ENCODE measurements at places on chromosomes 11 and 22. TPM values are rescaled to one million over a fixed set of nuclear protein-coding genes. Genes with fewer than 3 reads are reported as not detected.

The MUC6 gene
- not detected for total RNA-seq

The SMDT1 gene
- total RNA-seq, result 4.9 TPM

The OR8D1 gene
- not detected for total RNA-seq

The HSPB2 gene
- 2.8 TPM for total RNA-seq

The GLB1L2 gene
- under 0.01 TPM for total RNA-seq

The CCDC81 gene
- total RNA-seq, result 0.66 TPM

DNA sequence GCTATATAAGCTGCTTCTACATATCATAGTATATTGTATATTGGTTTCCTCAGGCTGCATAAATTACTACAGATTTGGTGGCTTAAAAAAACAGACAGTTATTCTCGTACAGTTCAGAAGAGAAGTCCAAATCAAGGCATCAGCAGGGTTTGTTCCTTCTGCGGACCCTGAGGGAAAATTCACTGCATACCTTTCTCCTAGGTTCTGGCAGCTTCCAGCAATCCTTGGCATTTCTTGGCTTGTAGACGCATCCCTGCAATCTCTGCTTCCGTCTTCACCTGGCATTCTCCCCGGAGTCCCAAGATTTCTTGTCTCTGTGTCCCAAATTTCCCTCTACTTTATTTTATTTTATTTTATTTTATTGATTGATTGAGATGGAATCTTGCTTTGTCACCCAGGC lies 142.8 kb downstream of the COMMD9 start:
- H3K4me3 ChIP-seq, result no peak overlapping the region
- no peaks in the 10 kb centered on the region for H3K27me3 ChIP-seq
- H3K27ac ChIP-seq, result no peak overlapping the region
- peak; percentile 43 for DNase-seq
- H3K4me1 ChIP-seq, result peaks cover 14% of the 10 kb centered on the region

GRCh38 chr11:15107730-15108515 lies 6.8 kb upstream of the INSC start:
- peaks cover 18% of the 10 kb centered on the region for H3K4me1 ChIP-seq
- DNase-seq, result peak; percentile 39

- peaks cover 16% of the 10 kb centered on the region for H3K27me3 ChIP-seq
- H3K27ac ChIP-seq, result no peak overlapping the region
- H3K4me1 ChIP-seq, result no peaks in the 10 kb centered on the region
- H3K36me3 ChIP-seq, result no peaks in the 10 kb centered on the region
These were observed 1.0 kb downstream of the SYT12 start for GRCh38 chr11:67023957-67024353.

DNA sequence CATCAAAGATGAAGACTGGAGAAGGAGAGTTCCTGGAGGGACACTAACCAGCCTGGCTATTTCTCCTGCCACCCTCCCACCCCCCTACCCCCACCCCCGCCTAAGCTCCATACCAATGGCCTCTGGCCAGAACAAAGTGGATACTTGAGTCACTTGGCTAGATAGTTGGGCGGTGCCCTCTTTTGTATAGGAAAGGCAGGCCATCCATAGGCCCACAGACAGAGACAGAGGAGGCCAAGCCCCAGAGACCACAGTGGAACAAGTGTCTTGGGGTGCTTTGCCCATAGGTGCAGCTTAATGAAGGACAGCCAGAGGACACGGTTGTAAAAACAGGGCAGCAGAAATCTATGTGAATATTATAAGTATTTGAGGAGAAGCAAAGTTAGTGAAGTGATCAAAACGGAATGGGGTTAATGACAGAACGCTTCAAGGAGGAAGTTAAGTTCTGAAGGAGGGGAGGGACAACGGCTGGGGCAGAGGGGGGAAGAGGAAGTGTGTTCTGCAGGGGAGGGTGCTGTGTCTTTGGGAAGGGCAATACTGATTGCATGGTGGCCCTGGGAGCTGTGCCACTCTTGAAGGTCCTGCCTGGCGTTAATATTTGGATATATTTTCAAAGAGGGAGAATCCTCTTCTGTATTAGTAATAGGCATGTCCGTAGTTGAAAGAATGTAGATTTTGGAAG lies 32.7 kb downstream of the FLI1 start:
- no peak overlapping the region for H3K4me3 ChIP-seq
- H3K27me3 ChIP-seq, result no peaks in the 10 kb centered on the region
- H3K36me3 ChIP-seq, result no peaks in the 10 kb centered on the region
- DNase-seq, result no peak

- peaks cover 3% of the 10 kb centered on the region for H3K4me1 ChIP-seq
- peak overlapping the region; percentile 66 for H3K4me3 ChIP-seq
- peaks cover 6% of the 10 kb centered on the region for H3K36me3 ChIP-seq
- peak overlapping the region; percentile 90 for H3K27ac ChIP-seq
These were observed 672 bp downstream of the RTL6 start for GRCh38 chr22:44497218-44497904.

GRCh38 chr11:60989093-60989650 lies 17.7 kb downstream of the CD6 start:
- peaks cover 9% of the 10 kb centered on the region for H3K27me3 ChIP-seq
- DNase-seq, result no peak
- no peak overlapping the region for H3K4me3 ChIP-seq
- H3K4me1 ChIP-seq, result peaks cover 3% of the 10 kb centered on the region

DNA sequence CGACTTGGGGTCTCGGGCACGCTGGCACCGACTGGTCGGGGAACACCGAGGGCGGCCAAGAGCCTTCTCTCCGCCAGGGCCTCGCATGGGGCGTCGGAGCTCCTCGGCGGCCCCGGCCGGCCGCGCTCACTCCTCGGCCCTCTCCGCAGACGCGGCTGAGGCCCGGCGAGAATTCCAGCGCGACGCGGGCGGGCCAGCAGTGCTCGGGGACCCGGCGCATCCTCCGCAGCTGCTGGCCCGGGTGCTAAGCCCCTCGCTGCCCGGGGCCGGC lies 5.6 kb downstream of the TBX1 start:
- H3K4me1 ChIP-seq, result no peaks in the 10 kb centered on the region
- no peak overlapping the region for H3K4me3 ChIP-seq
- H3K27ac ChIP-seq, result no peak overlapping the region
- DNase-seq, result no peak

DNA sequence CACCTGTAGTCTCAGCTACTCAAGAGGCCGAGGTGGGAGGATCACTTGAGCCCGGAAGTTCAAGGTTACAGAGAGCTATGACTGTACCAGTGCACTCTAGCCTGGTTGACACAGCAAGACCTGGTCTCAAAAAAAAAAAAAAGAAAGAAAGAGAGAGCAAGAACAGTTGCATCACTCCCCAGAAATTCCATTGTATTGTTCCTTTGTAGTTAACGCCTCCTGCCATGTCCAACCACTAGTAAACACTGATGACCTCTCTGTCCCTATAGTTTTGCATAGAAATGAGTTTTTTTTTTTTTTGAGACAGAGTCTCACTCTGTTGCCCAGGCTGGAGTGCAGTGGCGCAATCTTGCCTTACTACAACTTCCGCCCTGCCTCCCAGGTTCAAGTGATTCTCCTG lies 10.8 kb downstream of the PATL1 start:
- peaks cover 3% of the 10 kb centered on the region for H3K4me1 ChIP-seq
- H3K4me3 ChIP-seq, result no peak overlapping the region
- no peak for DNase-seq
- H3K27me3 ChIP-seq, result no peaks in the 10 kb centered on the region
- peaks cover 18% of the 10 kb centered on the region for H3K36me3 ChIP-seq

- H3K36me3 ChIP-seq, result no peaks in the 10 kb centered on the region
- DNase-seq, result no peak
- H3K4me1 ChIP-seq, result no peaks in the 10 kb centered on the region
- H3K27ac ChIP-seq, result no peak overlapping the region
- H3K4me3 ChIP-seq, result no peak overlapping the region
These were observed 1.1 kb downstream of the OVOL1 start for GRCh38 chr11:65787649-65788622.

- H3K36me3 ChIP-seq, result no peaks in the 10 kb centered on the region
- DNase-seq, result no peak
- H3K27ac ChIP-seq, result no peak overlapping the region
- no peaks in the 10 kb centered on the region for H3K27me3 ChIP-seq
- H3K4me1 ChIP-seq, result no peaks in the 10 kb centered on the region
These were observed 985.6 kb downstream of the BRD1 start for GRCh38 chr22:48841881-48842582.

DNA sequence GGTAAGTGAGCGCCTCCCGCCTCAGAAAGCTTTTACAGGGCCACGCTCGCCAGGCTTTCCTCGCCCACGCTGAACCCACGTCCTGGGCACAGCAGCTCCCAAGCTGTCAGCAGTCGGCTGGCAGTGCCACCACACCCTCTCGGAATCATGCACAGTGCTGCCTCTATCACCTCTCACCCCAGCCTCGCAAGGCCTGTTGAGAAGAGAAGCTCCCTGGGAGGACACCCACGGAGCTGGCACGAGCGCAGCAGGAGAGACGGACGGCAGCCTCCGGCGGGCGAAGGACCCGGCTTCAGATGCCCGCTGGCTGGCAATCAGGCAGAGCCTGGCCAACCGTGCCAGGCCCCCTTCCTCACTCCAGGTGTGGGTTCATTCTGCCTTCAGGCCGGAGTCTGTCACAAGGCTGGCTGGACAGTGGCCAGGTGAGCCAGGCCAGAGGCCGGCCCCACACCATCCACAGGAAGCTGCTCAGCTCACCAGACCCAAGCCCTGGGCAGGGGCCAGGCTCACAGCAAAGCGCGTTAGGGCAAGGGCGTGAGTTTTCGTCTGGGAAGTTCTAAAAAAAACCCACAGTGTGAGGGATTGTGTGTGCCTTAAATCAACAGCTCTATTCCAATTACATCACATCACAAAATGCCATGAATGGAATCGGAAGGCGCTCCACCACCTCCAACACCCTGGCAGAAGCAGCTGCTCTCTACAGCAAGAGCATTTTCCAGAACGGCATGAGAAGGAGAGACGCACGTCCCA lies 33.2 kb downstream of the TOLLIP start:
- H3K4me1 ChIP-seq, result no peaks in the 10 kb centered on the region
- H3K4me3 ChIP-seq, result no peak overlapping the region
- no peak overlapping the region for H3K27ac ChIP-seq
- DNase-seq, result no peak
- H3K36me3 ChIP-seq, result peaks cover 18% of the 10 kb centered on the region

DNA sequence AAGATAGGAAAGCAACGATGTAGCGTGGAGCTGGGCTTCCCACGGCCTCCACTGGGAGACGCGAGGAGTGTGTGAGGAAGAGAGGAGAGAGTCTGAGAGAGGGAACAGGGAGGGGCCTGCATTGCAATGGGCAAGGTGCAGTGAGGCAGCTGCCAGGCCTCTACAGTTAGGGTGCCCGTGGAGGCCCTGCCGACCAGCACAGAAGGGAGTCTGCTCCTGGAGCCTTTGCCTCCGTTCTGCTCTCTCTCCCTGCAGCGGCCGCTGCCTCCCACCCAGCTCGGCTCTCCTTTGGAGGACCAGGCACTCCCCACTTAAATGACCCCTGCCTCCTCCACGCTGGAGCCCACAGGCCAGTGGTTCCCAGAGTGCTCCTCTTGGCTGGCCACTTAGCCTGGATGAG lies 181.7 kb downstream of the EFCAB6 start:
- DNase-seq, result no peak
- no peak overlapping the region for H3K27ac ChIP-seq
- no peaks in the 10 kb centered on the region for H3K36me3 ChIP-seq

- H3K4me1 ChIP-seq, result no peaks in the 10 kb centered on the region
- H3K4me3 ChIP-seq, result no peak overlapping the region
- H3K27me3 ChIP-seq, result no peaks in the 10 kb centered on the region
- no peaks in the 10 kb centered on the region for H3K36me3 ChIP-seq
These were observed 5.0 kb downstream of the MMP8 start for GRCh38 chr11:102719620-102720277.

- H3K27ac ChIP-seq, result no peak overlapping the region
- no peak for DNase-seq
- H3K36me3 ChIP-seq, result no peaks in the 10 kb centered on the region
- no peak overlapping the region for H3K4me3 ChIP-seq
- H3K4me1 ChIP-seq, result no peaks in the 10 kb centered on the region
These were observed 1649.1 kb downstream of the LRRC4C start for GRCh38 chr11:39810358-39810757.

- H3K36me3 ChIP-seq, result no peaks in the 10 kb centered on the region
- no peaks in the 10 kb centered on the region for H3K27me3 ChIP-seq
- peaks cover 24% of the 10 kb centered on the region for H3K4me1 ChIP-seq
- H3K4me3 ChIP-seq, result no peak overlapping the region
- H3K27ac ChIP-seq, result peak overlapping the region; percentile 66
- peak; percentile 99 for DNase-seq
These were observed 4.6 kb upstream of the PAMR1 start for GRCh38 chr11:35529971-35530495.

DNA sequence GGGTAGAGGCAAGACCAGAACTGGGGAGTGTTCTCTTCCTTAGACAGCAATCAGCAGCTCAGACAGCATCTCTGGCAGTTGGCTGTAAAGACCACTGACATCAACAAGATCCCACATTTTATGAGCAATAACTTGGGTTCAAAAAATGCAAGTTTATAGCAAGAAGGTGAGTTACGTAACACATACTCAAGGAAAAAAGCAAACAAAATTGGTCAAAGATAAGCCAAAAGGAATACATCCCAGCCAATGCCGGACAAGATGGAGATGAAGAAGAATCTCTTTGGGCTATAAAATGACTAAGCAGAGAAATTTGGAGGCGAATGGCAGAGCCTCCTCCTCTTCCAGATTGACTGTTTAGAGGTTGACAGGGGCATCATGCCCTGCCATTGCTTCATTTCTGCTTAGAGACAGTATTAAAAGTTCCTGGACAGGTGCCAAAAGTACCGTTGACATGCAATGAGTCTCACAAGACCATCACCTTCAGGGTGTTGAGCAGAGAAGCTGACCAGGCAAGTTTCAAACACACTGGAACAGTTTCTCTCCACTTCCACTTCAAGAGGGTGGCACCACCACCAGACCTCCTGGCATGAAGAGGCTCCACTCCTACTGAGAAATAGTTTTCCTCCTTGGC lies 55.9 kb downstream of the ENDOD1 start:
- no peak overlapping the region for H3K4me3 ChIP-seq
- H3K4me1 ChIP-seq, result peaks cover 11% of the 10 kb centered on the region
- H3K36me3 ChIP-seq, result no peaks in the 10 kb centered on the region
- H3K27ac ChIP-seq, result no peak overlapping the region
- H3K27me3 ChIP-seq, result no peaks in the 10 kb centered on the region
- no peak for DNase-seq

- H3K4me3 ChIP-seq, result no peak overlapping the region
- H3K4me1 ChIP-seq, result no peaks in the 10 kb centered on the region
- no peaks in the 10 kb centered on the region for H3K36me3 ChIP-seq
- DNase-seq, result no peak
- no peak overlapping the region for H3K27ac ChIP-seq
- H3K27me3 ChIP-seq, result no peaks in the 10 kb centered on the region
These were observed 105.9 kb downstream of the TRPC6 start for GRCh38 chr11:101477926-101478325.
